Renal pelvis (tissue), 12 donors: ENCODE measurements at places on chromosomes 6 and 20.

DNA sequence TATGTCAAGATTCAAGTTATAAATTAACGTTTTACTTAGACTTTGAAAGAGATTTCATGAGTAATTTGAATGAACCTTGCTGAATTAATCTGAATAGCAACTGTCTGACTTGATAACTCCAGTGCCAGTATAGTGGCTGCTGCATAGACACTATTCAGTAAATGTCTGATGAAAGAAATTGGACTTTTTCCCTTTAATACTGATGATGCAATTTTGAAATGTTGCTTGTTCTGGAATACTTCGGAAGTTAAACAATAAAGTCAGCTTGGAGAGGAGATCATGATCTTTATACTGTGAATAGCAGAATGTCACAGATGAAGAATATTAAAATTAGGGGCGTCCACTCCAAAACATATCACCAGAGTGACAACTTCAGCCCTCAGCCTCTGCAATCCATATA is 3.6 kb upstream of the PGBD1 start:
- no peak for DNase-seq

- no peak for DNase-seq
These were observed 5.1 kb downstream of the VNN1 start for GRCh38 chr6:132708771-132709170.

GRCh38 chr6:137981758-137982157 is 114.7 kb downstream of the TNFAIP3 start:
- no peak for DNase-seq

DNA sequence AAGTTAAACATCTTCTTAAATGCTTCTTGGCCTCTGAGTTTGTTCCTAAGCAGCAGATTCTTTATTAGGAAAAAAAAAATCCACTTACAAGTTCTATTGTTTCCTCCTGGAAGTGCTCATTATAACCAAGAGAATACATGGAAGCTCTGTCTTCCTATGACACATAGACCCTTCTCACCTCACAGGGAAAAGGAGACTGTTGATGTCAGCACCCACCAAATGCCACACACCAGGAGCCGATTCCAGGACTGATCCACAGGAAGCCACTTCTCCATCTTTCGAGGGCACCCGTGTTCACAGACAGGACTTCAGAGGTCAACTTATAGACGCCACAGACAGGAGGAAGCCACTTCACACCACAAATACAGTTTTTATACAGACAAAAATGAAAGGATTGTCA is 13.4 kb upstream of the BNIP5 start:
- DNase-seq, result no peak

GRCh38 chr6:44626616-44627015 is 239.1 kb downstream of the CDC5L start:
- no peak for DNase-seq

DNA sequence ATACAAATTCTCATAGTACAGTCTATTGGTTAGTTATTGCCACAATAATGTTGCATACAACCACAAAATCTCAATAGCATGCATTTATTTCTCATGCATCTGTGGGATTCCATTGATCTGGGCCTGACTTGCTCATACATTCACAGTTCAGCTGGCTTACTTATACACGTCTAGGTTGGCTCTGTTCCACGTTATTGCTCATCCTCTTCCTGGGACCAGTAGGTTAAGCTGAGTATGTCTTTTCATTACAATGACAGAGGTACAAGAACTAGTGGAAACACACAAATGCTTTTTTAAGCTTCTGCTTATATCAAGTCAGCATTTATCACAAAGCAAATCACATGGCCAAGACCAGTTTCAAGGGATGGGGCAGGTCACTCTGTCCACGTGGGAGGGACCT is 485.3 kb upstream of the BTBD3 start:
- DNase-seq, result no peak

DNA sequence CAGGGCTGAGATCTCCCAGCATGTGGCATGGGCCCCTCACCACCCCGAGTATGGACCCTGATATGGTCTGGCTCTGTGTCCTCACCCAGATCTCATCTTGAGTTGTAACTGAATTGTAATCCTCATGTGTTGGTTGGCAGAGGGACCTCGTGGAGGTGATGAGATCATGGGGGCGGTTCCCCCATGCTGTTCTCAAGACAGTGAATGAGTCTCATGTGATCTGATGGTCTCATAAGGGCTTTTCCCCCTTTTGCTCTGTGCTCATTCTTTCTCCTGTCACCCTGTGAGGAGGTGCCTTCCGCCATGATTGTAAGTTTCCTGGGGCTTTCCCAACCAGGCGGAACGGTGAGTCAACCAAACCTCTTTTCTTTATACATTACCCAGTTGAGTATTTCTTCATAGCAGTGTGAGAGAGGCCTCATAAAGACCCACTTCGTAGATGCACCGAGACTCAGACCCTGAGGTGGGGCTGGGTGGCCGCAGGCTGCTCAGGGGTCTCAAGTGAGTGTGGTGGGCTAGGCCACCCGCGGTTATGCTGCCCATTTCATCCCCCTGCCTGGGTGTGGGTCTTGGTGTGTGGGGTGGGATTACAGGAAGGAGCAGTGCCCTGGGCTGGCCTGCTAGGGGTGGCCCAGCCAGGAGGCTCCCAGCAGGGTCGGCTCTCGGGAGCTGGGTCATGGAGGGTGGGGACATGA is 26.2 kb upstream of the GATA5 start:
- DNase-seq, result no peak

GRCh38 chr6:64998204-64998603 is 708.8 kb downstream of the EYS start:
- DNase-seq, result no peak

GRCh38 chr6:167528239-167528638 is 203.4 kb downstream of the TTLL2 start:
- DNase-seq, result no peak

- DNase-seq, result no peak
These were observed 46.9 kb upstream of the ENPP5 start for GRCh38 chr6:46217671-46218131.

DNA sequence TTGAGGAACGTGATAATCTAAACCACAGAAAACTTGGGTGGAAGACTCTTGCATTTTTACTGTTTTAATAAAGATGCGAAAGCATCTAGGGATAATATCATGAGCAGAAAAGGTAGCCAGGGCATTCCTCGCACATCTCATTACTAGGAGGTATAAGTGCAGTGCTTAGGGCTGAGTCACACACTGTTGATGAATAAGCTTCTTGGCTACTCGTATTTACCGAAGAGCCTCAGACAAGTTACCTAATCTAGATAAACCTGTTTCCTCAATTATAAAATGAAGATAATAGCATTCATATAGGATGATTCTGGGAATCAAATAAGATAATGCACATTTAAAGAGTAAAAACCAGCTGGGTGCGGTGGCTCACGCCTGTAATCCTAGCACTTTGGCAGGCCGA is 780 bp upstream of the KIAA0319 start:
- DNase-seq, result no peak

GRCh38 chr6:131199568-131200272 is 64.5 kb downstream of the AKAP7 start:
- DNase-seq, result peak; percentile 33

DNA sequence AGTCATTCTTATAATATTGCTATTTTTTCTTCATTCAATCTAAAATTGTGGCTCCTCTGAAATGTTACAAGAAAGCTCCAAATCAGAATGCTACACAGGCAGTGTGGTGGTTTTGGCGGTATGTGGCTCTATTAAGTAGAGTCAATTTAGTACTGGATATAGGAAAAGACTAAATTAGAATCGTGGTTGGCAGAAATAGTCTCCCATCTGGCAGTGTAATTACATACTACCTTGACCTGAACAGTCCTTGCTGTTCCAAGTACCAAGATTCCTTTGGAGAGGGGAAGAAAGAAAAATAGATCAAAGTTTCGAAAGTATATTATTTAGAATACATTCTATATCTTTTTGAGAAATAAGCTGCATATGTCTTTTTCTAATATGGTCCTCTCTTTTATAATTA is 78.2 kb downstream of the C6orf118 start:
- DNase-seq, result no peak

DNA sequence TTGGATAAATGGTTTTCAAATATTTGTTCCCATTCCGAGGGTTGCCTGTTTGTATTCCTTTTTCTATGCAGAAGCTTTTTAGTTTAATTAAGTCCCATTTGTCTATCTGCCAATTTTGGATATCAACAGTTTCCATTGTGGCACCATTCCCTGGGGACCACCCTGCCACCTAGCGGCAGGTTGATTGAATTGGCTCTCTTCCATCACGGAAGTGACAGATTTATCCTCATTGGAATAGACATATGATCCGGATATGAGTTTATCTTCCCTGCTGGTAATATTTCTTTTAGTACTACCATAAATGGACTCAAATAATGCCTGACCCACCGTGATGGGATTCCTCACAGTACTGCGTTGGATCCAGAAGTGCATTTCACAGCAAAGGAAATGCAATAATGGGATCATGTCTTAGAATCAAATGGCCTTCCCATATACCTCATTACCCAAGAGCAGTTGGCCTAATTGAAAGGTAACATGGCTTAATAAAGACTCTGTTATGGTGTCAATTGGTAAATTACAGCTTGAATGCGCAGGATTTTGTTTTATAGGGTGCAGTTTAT is 327.0 kb downstream of the BMP2 start:
- no peak for DNase-seq

DNA sequence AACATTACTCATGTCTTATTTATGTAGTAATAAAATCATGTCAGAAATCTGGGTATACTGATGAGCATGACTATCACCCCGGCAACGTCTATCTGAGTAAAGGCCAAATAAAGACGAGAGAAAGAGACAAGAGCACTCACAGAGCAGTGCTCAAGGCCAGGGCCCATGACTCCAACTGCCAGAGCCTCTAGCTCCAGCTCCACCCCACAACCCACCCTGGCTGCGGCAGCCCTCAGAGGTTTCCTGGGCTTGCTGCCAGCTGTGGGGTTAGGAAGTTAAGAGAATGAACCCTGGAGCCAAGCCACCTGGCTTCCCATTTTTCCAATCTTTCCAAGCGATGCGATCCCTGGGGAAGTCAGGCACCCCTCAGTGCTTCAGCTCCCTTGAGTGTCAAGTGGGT is 92.0 kb upstream of the PAX1 start:
- peak; percentile 16 for DNase-seq

DNA sequence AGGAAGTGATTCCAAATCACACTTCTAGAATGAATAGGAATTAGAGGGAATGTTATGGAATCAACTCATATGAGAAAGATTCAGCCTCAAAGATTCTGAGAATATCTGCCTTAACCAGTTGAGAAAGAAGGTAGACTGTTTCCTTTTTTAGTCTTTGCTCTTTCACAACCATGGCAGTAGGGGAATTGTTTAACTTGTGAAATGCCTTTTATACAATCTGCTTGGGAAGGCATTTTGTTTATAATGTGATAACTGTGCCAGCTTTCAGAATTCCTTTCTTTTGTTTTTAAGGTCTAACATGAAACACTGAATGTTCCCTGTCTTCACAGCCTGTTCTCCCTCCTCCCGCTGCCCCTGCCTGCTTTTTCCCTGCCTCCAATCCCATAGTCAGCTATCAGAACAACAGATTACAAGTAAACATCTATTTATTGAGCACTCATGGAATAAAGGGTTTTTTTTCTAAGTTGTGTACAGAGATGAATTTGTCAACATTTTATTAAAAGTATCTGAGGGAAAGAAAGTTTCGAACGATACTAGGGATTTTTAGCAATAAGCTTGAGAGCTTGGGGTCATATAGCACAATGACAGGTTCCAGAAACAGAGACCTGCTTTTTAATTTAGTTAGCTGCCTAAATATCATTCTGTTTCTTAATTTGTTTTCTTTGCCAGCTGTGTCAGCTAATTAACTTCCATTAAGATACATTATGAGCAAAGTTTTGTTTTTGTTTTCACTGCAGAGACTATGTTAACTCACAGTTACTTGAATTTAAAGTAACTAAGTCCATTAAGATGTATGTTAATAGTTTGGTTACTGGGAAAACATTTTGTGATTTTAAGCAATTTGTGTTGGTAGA is 28.3 kb upstream of the FBXO30 start:
- no peak for DNase-seq

GRCh38 chr20:47540443-47541354 is 39.0 kb downstream of the NCOA3 start:
- no peak for DNase-seq

GRCh38 chr6:132673376-132674094 is 14.6 kb upstream of the TAAR1 start:
- no peak for DNase-seq

DNA sequence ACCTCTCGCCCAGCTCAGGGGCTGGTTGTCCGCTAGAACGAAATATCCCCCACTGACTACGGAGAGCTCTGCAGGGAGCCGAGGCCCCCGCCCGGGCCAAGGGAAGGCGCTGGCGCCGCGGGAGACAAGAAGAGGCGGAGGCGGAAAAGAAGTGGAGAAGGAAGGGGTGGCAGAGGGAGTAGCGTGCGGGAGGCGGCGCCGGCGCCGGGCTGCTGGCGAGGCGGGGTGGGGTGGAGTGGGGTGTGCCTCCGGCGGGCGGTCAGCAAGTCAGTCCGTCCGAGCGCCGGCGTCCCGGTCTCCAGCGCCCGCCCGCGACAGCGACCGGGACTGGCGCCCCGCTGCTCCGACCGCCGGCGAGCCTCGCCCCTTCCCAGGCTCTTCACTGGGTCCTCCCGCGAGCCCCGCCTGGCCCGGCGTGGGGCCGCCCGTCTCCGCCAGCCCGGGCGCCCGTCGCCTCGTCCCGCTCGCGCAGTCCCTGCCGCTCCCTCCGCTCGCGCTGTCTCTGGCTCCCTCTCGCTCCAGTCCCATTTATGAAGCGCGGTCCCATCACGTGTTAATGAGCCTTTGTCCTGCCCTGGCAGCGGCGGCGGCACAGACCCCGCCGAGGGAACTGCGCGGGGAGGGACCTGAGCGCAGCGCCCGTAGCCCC is at the start of gene CNR1:
CNR1 (minus strand) TSS at position 504 of the 649 bp plus-strand sequence. CDS start 21,073 bp downstream, outside the sequence.
- DNase-seq, result no peak

DNA sequence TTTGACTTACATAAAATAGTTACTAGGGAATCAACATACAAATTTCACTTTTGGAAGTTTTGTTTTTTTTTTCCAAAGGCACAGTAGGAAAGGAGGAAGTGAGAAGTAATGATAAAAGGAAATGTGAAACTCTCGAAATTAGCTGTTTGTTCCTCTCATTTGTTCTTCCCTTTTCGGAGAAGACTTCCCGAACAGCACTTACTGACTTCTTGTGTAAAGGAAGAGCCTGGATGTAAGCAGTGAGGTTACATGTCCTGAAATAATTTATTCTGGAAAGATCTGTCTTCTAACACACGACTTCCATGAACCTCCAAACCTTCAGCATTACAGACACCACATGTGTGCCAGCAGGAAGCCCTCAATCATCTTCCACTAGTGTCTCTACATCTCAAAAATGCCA is 59.1 kb downstream of the KIF16B start:
- no peak for DNase-seq

GRCh38 chr20:45450097-45450818 is 19.3 kb upstream of the WFDC2 start:
- DNase-seq, result peak; percentile 56

GRCh38 chr20:59342023-59342957 is 41.9 kb downstream of the EDN3 start:
- DNase-seq, result peak; percentile 85

- no peak for DNase-seq
These were observed 120.1 kb downstream of the AIG1 start for GRCh38 chr6:143180826-143181225.

GRCh38 chr6:70900047-70900446 is 56.8 kb downstream of the B3GAT2 start:
- no peak for DNase-seq
